ENCODE measurements at places on chromosomes 12 and 14.

GRCh38 chr14:35220920-35221319 lies 71.3 kb upstream of the PSMA6 start:
- DNase-seq: no peak

DNA sequence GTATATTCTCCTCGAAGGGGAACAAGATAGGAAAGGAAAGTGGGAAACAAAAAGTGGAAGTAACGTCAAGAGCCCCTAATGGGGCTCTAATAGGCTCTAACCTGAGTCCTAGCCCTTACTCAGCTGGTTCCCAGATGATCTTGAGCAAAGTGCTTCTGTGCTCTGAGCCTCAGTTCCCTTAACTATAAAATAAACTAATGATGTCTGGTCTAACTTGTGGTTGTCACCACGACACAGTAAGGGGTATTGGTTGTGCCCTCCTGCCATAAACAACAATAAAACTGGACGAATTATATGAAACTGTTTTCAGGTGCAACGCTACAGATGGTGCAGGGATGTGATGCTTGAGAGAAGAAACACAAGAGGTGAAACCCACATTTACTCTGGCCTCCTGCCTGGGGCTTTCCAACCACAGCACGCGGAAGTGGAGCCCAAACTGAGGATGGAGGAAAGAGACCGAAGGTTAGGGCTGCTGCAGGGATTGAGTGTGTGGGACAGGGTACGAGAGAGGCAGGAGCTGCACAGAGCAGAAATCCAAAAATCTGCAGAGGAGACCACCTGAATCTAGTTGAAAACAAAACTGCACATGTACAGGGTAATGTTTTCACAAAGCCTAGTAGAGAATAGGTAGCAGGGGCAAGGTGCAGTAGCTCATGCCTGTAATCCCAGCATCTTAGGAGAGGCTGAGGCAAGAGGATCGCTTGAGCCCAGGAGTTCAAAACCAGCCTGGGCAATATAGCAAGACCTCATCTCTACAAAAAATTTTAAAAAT lies 45.6 kb upstream of the BCL2L14 start:
- no peak for DNase-seq

- DNase-seq: no peak
Measured at GRCh38 chr12:76201316-76201715, 116.8 kb upstream of the NAP1L1 start.

GRCh38 chr12:70032076-70032475 lies 207.0 kb downstream of the MYRFL start:
- no peak for DNase-seq

- DNase-seq: no peak
Measured at GRCh38 chr14:68916358-68916941, 62.7 kb downstream of the ACTN1 start.

DNA sequence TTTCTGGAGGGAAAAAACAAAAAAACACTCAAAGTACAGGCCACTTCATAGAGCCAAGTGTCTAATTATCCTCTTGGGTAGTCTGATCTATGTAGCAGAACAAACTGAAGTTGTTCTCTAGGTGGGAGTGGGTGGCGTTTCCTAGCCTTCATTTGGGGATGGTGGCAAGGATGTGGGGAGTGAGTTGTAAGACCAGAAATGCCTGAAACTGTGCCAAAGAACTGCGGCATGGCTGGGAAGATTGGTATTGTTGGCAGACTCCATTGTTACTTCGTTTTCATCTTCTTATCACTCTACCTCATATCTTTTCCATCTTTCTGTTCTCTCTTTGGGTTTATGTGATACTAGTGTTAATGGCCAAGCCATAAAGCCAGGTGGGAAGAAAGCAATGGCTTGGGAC lies 177.3 kb upstream of the DDHD1 start:
- no peak for DNase-seq

DNA sequence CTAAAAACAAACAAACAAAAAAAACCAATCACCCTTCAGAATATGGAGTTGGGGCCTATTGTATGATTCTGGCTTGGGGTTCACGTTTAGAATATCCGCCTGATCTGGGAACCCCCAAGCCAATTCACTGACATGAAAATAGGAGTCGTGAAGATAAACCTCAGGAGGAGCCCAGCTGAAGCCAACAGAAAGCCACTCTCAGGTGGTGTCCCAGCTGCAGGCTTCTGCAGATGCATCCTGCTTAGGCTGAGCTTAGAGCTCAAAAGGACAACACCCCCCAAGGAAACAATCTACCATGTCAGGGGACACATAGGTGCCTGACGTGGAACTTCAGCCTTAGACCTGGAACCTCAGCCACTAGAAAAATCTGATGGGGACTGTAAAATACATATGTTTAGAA lies 51.9 kb downstream of the SYNE3 start:
- DNase-seq: no peak

DNA sequence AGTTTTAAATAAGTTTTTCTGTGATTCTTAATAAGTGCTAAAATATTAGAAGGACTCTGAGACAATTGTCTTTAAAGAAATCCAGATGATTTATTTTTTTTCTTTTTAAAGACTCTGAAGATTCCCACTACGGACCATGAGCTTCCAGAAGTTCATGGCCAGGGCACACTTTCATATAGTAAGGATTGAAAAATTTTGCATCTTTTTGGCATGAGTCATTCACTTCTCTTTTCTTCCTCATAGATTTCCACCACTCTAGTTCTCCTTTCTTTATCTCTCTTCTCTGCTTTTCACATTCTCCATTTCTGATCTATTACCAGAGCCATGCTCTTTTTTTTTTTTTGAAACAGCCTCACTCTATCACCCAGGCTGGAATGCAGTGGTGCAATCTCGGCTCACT lies 385.8 kb downstream of the FLRT2 start:
- DNase-seq: no peak

DNA sequence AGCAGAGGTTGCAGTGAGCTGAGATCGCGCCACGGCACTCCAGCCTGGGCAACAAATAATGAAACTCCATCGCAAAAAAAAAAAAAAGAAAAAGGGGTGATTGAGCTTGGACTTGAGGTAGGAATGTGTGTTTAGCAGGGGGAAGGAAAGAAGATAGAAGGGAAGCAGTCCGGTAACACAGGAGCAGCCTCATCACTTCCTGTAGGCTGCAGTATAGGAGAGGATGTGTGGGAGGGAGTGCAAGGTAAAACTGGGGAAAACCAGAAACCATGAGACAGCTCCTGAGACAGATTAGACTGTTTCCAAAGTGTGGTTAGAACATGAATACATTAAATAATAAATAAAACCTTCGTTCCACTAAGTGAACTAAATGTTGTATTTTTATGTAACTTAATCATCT lies 49.2 kb downstream of the FGD4 start:
- no peak for DNase-seq

- no peak for DNase-seq
Measured at GRCh38 chr12:2299206-2299605, 246.4 kb downstream of the CACNA1C start.

GRCh38 chr12:100875156-100875555 lies 80.6 kb downstream of the ANO4 start:
- no peak for DNase-seq

DNA sequence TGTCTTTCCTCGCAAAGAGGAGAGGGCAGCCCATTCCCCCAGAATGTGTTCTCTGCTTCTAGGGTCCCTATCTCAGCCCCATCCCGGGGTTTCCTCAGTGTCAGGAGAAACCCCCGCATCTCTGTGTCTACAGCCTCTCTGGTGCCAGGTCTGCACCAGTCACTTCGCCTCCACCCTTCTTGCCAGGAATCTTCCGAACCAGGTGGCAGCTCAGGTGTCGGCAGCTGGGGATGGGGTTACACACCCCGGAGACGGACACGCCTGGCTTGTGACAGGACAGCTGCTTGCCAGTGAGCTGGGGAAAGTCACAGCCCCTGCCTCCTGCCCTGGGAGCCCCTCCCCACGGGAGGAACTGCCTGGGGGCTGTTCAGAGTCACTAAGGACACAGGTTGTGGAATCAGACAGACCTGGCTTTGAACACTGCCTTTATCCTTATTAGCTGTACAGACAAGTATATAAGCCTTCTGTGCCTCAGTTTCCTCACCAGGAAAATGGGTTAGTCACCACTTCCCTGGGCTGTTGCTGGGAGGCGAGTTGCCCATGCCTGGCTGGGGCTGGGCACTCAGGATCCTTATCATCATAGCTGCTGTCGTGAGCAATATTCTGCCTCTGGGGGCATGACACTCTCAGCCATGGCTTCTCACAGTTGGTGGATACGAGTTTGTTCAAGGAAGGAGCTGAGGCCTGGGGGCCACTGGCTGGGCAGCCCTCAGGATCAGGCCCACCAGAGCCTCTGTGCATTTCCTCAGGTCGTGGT lies 10.8 kb downstream of the HIP1R start:
- no peak for DNase-seq

- DNase-seq: no peak
Measured at GRCh38 chr14:55416866-55417265, 5.2 kb upstream of the ATG14 start.

DNA sequence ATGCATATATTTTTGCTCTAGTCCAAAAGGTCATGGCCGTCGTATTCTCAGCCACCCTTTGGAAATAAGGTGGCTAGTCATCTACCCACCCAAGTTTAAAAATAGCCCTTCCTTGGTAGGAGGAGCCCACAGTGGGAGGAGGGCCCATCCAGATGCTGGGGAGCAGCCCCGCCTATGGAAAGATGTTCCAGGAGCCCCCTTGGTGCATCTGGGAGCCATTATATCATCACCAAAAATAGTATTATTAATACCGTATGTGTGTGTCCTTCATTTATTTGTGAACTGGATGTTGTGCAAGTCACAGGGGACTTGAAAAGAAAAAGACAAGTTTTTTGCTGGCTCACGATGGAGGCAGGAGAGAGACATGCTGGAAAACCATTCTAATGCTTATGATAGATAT lies 34.0 kb downstream of the EMP1 start:
- DNase-seq: no peak

GRCh38 chr14:99401621-99402284 lies 78.9 kb downstream of the SETD3 start:
- DNase-seq: no peak

GRCh38 chr12:10457760-10458159 lies 4.6 kb upstream of the KLRC1 start:
- no peak for DNase-seq

DNA sequence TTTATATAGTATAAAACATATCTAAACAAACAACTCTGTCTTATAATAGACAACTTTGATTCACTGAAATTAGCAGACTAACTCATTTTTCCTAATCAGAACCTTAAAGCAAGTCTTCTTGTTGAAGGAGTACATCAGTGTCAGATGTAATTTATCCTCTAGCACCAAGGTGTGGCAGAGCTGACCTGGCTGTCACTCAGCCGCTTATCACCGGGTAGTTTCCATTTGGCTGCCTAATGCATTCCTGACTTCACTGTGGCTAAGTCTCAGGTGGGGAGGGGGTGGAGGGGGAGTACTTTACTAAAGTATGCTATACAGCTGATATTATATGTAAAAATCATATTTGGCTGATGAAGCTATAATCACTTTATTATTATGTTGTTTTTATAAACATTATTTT lies 339.9 kb upstream of the RGS6 start:
- no peak for DNase-seq

DNA sequence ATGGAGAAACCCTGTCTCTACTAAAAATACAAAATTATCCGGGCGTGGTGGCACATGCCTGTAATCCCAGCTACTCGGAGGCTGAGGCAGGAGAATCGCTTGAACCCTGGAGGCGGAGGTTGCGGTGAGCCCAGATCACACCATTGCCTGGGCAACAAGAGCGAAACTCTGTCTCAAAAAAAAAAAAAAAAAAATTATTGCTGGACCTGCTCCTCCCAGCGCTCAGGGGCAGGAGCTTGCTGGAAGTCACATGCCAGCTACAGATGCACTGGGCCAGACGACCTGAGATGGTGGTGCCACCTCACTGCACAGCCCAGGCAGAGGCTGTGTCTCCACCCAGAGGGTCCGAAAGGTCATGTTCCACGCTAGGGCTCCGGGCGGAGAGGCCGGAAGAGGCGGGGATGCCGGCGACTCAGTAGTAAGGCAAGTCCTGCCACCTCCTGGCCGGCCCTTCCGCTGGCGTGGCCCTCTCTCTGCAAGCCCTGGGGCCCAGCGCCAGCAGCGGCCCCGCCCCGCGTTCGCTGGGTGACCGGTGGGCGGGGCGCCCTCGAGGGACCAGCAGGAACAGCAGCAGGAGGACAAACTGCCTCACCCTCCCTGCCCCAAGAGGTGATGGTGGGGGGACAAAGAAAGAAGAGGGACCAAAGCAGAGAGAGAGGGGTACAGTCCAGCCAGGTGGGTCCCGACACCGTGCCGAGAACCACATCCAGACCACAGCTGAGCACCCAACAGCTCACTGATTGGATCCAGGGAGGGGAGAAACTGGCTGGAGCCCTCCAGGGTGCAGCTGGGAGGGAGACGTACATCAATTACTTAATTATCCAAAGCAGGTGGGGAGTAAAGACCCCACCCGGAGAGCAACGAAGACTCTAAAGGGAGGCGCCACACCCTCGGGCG lies 3.6 kb upstream of the RHOF start:
- DNase-seq: peak; percentile 68

- DNase-seq: no peak
Measured at GRCh38 chr12:93847517-93848474, 170.6 kb downstream of the CRADD start.

DNA sequence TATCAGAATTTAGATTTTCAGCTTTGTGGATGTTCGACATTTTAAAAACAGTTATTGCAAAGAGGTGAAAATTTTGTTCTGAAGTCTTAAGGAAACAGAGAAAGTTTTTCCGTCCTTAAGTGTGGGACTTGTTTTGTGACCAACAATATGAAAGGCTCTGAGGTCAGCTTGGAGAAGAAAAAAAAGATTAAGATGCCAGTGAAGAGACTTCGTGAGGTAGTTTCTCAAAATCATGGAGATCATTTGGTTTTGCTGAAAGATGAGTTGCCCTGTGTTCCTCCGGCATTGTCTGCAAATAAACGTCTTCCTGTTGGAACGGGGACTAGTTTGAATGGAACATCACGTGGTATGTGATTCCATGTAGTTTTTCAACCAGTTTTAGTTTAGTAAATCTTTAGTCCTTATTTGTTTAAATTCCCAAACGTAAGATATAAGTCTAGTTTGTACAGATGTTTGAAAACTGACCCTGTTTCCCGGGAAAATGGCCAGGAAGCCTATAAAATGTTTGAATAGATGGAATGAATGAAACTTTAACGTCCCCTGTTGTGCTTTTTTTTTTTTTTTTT lies 682 bp downstream of the KIAA0586 start:
- DNase-seq: no peak

- no peak for DNase-seq
Measured at GRCh38 chr12:89469361-89469760, 55.2 kb downstream of the GALNT4 start.

DNA sequence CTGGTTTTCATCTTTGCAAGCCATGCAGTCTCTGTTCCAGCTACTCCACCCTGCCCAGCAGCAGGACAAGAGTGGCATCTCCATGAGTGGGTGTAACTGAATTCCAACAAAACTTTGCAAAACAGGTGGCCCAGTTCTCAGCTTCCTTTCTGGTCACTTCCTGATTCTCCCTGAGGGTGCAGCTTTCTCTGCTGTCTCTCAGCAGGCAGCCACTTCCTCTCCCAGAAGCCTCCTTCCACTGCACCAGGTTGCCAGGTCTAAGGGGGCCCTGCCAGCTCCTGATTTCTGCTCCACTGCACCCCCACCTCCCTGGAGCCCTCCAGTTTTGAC lies 341.0 kb upstream of the FKBP4 start:
- no peak for DNase-seq

GRCh38 chr14:88468406-88468805 lies 82.9 kb downstream of the SPATA7 start:
- no peak for DNase-seq
